RPMI7951 (cell line): ENCODE measurements at places on chromosomes 6 and 20. TPM values are rescaled to one million over a fixed set of nuclear protein-coding genes. Genes with fewer than 3 reads are reported as not detected.

The ENPP3 gene
- 0.48 and 1.9 TPM in 2 replicates for total RNA-seq

The UNC5CL gene
- 0.10 and 0.12 TPM in 2 replicates for total RNA-seq

The MYB gene
- total RNA-seq, result 0.12 TPM in 1 of 2 replicates, not detected in the other

The NRSN1 gene
- total RNA-seq, result not detected in 2 replicates

- DNase-seq, result no peak
Measured at GRCh38 chr20:14935285-14935684, 597.9 kb upstream of the FLRT3 start.

DNA sequence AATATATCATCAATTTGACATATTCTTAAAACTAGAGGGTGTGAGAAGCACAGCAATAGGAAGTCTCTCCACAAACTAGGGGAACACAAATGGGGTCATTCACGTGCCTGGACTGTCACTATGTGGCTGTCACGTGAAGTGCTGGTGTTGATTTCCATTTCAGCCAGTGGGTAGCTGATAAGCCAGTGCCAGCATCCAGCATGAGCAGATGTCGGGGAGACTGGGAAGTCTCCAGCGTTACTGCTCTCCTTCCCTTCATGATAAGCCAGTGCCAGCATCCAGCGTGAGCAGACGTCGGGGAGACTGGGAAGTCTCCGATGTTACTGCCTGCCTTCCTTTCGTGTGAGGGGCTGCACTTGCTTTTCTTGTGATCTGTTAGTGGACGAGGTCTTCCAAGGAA, 5.6 kb upstream of the SLC17A9 start:
- no peak for DNase-seq
